ENCODE measurements at places on chromosomes 2 and 18.

DNA sequence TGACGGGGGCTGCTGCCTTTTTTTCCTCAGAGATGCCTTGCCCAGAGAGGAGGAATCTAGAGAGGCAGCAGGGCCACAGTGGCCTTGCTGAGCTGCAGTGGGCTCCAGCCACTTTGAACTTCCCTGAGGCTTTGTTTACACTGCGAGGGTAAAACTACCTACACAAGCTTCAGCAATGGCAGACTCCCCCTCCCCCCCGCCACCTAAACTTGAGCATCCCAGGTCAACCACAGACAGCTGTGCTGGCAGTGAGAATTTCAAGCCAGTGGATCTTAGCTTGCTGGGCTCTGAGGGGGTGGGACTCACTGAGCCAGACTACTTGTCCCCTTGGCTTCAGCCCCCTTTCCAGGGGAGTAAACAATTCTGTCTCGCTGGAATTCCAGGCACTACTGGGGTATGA lies 11.8 kb downstream of the SYT4 start:
- no peak for DNase-seq

DNA sequence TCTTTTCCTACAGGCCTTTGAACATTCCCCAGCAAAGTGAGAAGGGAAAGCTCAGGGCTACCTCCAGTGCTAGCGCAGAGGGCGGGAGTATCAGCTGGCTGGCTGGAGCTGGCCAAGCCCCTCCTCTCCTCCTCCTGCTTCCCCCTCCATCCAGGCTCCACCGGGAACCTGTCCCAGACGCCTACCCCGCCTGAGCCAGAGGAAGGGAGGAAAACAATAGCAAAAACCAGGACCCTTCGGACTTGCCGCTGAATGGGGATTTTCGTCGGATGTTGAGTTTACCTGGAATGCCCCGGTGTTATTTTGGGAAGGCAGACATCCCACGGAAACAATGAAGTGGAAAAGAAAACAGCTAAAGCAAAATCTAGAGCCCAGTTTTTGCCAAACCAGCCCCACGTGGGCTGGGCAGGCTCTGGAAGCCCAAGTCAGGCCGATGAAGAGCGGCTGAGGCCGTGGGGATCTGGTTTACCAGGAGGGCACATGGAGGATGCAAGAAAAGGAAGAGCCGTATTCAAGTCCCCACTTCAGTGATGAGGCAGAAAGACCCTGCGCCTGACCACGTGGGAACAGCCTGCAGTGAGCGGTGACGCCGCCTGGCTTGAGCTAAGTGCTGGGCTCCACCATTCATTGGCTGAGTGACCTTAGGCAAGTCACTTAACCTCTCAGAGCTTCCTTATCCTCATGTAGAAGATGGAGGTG lies 100.4 kb upstream of the LCLAT1 start:
- no peak for DNase-seq

GRCh38 chr2:232549655-232550353 lies 553 bp downstream of the TIGD1 start:
- DNase-seq, result no peak

GRCh38 chr18:24485681-24486080 lies 25.2 kb downstream of the HRH4 start:
- peak; percentile 21 for DNase-seq

- DNase-seq, result no peak
These were observed 64.3 kb upstream of the FZD7 start for GRCh38 chr2:201969241-201969937.

- no peak for DNase-seq
These were observed 232.3 kb upstream of the KCNJ3 start for GRCh38 chr2:154466226-154466625.

- no peak for DNase-seq
These were observed 38.5 kb upstream of the RND3 start for GRCh38 chr2:150526006-150526405.

- peak; percentile 82 for DNase-seq
These were observed at the start of gene TTC39C for GRCh38 chr18:24014062-24014985. TTC39C (plus strand) TSS chr18:24014754; CDS start chr18:24014872, 118 bp downstream.

DNA sequence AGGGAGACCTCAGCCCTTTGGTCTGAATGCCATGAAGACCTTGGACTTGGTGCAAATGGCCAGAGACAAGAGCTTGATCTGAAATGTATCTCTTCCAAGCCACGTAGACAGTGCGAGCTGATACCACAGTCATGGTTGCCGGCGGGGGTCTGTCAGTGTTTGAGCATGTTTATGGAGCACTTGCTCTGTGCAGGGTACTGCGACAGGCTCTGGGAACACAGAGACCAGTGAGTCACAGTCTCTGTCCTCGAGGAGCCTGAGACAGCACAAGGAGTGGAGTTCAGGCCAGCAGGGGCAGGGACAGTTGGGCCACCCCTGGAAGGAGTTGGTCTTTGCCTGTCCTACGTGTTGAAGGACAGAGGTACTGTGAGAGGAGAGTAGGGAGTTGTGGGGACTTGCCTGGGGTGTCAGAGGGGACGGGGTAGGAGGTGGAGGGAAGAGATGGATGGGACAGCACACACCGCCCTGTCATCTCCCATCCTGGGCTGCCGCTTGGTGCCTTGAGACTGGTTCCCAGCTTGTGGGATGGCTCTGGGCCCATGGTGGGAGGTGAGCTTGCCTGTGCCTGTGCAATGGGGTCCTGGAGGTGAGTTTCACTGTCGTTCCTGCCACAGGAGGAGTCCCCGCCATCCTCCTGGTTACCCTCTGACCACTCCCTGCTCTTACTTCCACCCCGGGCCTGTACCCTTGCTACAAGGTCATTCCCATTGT lies 39.5 kb downstream of the ATP6V1C2 start:
- DNase-seq, result no peak

Measured in hematopoietic multipotent progenitor cell treated with erythropoietin and hydrocortisone succinate and interleukin-3 and kit ligand, for 4 days (in vitro differentiated cells).